ENCODE measurements at places on chromosomes 6 and 20. TPM values are rescaled to one million over a fixed set of nuclear protein-coding genes. Genes with fewer than 3 reads are reported as not detected.
A peak's percentile ranks its signal among the peaks of the same experiment; 100 is the strongest.

DNA sequence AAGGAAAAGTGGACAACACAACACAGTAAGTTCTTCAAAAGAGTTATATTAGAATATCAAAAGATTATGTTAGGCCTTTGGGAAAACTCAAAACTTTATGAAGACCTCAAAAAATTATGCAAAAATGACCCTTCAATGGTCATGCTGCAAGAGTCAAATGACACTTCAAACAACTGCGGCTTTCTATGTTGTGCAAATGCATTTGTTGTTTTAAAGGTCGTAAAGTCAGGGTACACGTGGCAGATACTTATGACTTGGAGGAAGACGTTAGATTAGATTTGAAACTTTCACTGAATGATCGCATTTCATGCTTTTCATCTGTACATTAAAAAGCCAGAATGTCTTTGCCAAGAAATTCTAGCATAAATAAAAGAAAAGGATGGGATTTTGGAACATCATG, 31.4 kb downstream of the BCAS1 start:
- no peak overlapping the region for H3K27ac ChIP-seq
- H3K36me3 ChIP-seq: no peaks in the 10 kb centered on the region

GRCh38 chr6:37535759-37536490, 36.2 kb upstream of the CCDC167 start:
- peak overlapping the region; percentile 29 for H3K4me3 ChIP-seq
- peaks cover 56% of the 10 kb centered on the region for H3K27me3 ChIP-seq
- no peak for DNase-seq

The PGK2 gene
- polyA plus RNA-seq: not detected

DNA sequence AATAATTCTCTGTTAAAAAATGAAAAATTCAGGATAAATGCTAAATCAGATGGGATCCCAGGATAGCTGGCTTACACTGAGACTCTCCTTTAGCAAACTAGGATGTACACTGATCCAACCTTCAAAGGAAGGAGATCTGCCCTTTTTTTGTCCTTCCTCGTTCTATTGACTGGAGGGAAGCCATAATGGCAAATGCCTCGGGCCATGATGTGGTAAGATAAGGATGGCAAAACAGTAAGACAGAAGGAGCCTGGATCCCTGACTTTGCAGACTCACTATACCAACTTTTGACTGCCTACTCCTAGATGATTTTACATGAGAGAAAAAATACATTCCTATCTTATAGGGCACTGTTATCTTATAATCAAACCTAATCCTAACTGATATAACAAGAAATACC, 156.9 kb upstream of the BEND3 start:
- H3K27ac ChIP-seq: no peak overlapping the region
- no peak for DNase-seq
- no peak overlapping the region for H3K4me3 ChIP-seq
- no peaks in the 10 kb centered on the region for H3K4me1 ChIP-seq

The NOTCH4 gene
- polyA plus RNA-seq: 1.8 TPM

The PRRT1 gene
- polyA plus RNA-seq: 3.3 TPM

DNA sequence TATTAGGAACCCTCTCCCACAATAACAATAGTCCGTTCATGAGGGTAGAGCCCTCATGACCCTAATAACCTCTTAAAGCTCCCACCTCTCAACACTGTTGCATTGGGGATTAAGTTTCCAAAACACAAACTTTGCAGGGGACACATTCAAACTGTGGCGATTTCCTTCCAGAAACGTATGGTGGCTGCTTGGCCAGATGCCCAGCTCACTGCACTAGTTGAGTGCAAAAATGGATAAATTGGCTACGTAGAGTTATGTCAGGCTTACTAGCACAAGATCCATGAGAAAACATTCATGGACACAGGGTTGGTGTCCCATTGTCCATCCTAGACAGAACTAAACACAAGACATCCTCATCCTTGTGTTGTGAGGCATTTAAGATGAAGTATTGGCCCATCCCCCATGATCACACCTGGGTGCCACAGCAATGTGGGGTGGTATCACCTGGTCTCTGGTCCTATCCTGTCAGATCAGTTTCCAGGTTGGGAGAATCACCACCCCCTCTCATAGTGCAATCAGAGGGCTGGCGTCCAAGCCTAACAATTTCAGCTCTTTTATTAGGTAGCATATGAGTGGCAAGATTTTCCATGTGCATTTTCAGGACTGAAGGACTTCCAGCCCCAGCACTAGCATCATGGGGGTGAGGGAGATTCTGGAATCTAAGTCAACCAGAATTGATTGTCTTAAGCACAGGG, 63.4 kb upstream of the ELOVL5 start:
- no peak overlapping the region for H3K27ac ChIP-seq
- no peak for DNase-seq
- no peak overlapping the region for H3K4me3 ChIP-seq
